Germinal center (tissue), 1 donor: ENCODE measurements at places on chromosomes 5 and 9.

- DNase-seq: no peak
These were observed 1.7 kb downstream of the DIAPH1 start for GRCh38 chr5:141617128-141617527.

GRCh38 chr5:139312075-139312474 lies 18.5 kb downstream of the MATR3 start:
- DNase-seq: no peak

DNA sequence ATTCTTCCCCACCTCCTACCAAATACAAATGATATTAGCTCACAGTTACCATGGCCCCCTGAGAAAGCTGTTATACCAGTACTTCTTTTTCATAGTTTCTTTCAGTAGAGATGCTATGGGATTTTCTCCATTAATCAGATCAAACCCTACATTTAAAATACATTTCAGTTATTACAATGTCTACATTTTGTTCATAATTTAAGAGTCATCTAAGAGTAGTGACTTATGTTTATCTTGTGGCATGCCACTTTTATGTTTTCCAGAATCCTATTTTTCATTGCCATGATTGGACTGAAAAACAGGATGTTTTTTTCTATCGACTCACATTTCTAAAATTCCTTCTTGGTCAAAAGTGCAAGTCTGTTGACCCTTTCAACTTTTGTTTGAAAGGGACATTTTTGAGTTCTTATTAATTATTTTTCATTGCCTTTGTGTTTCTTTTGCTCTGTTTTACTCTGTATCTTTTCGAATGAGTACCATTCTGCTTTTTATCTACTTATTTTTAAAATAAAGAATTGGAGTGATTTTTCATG lies 77.4 kb upstream of the ANXA1 start:
- DNase-seq: no peak

- DNase-seq: no peak
These were observed 65.7 kb upstream of the ANKH start for GRCh38 chr5:14937254-14937653.

DNA sequence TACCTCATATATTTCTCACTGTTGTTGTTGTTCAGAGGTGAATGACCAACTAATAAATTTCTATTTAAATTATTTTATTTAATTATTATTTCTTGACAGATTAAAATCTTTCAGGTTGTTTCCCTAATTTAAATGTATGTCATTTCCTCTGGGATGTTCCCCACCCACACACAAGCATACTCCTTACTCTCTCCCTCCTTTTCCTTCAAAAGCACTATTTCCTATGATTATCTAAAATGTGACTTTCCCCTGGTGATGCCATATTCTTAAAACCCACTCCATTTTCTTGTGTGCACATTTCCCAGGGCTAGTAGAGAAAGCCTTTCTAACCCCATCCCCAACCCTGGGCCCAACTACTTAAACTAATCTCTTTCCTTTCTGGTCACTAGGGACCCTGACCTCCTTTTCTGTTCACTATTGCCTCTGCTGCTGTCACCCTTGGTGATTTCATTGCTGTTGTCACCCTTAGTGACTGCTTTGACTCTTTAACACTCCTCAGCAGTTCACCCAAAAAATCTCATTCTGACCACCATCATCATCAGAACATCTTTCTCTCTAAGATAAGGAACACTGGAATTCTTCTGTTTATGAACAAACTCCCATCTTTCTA lies 16.8 kb downstream of the IL33 start:
- no peak for DNase-seq

DNA sequence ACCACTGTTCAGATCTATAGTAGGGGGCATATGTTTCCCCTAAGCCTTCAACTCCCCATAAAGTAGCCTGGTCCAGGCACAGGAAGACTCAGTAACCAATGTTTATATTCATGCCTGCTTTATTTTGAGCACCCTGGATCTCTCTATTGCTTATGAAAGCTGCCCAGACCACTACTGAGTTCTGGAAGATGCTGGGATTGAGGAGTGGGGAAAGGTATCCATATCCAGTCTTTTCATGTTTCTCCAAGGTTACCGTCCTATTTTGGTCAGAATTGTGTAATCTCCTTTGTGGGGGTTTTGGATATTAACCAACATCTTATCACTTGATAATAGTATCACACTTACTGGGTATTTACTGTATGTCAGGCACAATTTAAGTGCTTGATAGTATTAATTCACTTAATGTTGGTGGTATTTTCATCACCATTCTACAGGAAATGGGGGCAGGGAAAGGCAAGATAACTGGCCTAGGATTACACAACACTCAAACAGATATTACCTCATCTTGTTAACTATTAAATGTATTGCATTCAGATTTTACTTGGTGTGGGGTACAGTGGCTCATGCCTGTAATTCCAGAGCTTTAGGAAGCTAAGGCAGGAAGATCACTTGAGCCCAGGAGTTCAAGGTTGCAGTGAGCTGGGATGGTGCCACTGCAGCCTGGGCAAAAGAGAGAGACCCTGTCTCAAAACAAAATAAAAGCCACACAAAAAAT lies 36.3 kb downstream of the RUSC2 start:
- no peak for DNase-seq

GRCh38 chr5:61603211-61603908 lies 271.3 kb downstream of the ZSWIM6 start:
- no peak for DNase-seq

DNA sequence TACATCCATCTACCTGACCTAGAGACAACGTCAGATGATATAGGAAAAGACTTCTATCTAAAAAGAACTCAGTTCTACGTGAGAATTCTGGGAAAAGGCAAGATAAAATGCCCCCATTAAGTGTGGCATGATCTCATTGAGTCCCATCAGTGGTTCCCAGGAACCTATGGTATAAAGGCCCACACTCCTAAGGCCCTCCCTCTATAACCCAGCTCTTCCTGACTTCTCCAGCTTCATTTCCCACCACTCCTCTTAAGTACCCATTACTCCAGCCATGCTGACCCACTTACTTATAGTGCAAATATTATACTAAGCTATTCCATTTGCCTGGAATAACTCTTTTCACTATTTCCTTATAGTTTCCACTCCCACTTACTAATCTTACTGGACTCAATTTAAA lies 95.4 kb upstream of the NR5A1 start:
- DNase-seq: no peak

DNA sequence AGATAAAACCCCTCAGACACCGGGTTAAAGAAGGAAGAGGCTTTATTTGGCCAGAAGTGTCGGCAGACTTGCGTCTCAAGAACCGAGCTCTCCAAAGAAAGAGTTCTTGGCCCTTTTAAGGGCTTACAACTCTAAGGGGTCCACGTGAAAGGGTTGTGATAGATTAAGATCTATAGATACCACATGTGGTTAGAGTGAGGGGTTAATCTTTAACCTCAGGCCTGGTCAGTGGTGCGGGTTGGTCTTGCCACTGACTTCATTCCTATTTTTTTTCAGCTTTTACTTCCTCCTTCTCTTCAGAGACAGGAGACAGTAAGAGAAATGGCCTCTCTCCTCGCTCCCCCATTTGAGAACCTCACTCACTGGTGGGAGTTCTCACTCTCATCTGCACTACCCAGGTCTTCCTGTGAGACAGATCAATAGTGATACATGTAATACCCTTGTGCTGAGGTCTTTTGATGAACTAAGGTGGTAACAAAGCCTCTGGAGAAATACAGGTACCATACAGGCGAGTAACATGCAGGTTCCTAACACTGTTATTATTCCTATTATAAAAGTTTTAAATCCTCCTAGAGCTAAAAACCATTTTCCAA lies 52.4 kb upstream of the COX7C start:
- DNase-seq: no peak

DNA sequence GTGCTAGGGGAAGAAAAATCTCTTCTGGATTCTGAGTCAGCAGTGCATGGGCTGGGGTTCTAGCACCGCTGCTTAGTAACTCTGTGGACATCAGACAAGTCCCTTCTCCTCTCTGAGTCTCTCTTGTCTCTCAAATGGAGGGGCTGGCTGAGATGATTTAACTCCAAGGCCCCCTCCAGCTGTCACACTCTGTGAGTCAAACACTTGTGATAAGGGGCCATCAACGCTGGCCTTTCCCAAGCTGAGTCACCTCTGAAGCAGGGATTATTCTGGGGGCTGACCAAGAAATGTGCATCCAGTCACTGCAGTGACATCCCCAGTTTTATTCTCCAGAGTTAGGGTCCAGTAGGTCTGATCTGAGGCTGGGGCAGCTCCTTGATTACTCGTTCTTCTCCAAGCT lies 110.4 kb upstream of the ZNF462 start:
- DNase-seq: no peak

DNA sequence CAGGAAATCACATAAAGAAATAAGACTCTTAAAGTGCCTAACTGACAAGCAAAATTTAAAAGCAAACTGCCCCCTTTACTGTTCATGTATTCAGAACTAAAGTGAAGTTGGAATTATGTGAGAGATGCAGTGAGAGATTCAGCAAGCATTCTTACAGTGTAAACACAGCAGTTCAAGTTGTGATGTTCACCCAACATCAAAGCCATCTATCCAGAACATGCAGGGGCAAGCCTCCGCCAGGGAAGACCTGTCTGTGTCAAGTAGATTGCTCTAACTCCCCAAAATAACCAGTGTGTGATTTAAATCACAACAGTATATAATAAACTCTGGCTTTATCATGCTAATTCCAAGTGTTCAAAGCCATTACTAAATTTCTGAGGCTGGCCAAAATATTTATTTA lies 233.3 kb downstream of the BNC2 start:
- DNase-seq: no peak
